ENCODE measurements at places on chromosomes 16 and 17. TPM values are rescaled to one million over a fixed set of nuclear protein-coding genes. Genes with fewer than 3 reads are reported as not detected.

Gene SLC16A6
- total RNA-seq: 0.67 TPM

Gene USH1G
- 0.56 TPM for total RNA-seq

DNA sequence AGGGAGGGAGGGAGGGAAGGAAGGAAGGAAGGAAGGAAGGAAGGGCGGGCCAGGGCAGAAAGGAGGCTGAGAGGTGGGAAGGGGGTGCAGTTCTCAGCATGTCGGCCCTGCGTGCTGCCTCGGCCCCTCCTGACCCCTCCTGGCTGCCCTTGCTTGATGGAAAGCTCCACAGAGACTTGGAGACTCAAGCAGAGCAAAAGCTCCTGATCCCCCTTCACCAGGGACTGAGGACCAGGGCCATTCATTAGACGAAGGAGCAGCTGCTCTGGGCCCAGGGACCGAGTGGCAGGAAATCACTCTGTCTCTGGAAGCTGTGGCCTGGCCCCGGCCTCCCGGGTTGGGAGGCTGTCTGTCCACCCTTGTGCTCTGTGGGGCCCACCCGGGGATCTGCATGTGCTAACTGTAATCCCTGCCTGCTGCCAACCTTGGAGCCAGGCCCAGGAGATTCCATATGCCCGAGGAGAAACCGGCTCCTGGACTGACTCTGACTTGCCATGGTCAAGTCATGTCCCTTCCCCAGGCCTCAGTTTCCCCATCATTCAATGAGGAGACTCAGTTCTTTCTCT is 27.4 kb upstream of the C1QL1 start:
- no peak for DNase-seq

DNA sequence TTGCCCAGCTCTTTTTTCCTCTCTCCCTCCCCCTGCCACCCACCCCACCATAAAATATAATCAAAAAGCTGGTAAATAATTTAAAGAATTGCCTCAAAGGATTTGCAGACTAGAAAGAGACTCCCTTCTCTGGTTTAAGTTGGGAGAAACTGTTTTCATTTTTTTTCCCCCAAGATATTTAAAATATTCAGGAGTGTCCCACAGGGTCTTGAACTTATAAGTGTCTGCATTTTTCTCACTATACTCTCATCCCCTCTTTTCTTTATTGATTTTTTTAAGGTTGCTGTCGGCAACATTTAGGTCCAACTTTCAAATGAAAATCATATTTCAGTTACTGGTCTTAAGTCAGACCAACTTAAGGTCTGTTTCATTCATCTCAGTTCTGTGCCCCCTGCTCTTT is 210.2 kb downstream of the MSI2 start:
- DNase-seq: no peak

DNA sequence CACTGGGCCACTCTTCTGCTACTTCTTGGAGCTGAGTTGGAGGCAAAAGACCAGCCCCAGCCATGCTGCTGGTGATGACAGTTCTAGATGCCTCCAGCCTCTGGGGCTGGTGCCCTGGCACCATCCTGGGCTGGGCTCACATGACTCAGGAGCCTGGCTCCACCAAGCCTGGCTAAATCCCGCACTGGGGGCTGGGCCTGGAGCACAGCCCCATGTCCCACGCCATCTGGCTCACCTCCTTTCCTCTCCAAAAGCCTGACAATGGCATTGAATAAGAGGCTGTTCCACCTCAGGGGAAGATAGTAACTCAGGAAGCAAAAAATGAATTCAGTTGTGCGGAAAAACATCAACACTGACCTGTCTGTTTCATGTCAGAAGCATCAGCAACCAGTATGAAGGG is 45.1 kb upstream of the MTSS2 start:
- DNase-seq: no peak

- DNase-seq: no peak
Observed at GRCh38 chr16:870856-871561, 70.5 kb upstream of the GNG13 start.

DNA sequence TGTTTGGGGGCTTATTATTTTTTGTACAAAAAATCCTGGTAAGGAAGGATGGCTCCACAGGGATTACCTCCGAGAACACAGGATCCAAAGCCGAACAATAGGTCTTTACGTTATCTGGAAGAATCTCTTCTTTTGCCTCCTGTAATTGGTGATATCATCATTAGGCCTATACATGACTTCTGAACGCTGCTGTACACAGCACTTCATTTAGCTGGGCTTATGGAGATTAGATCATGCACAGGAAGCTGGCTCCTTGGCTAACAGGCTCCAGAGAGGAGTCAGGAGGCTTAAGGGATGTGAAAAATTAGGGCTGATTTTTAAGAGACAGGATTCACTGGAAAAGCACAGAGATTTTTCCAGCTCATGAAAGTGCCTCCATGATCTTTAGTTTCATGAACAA is 54.7 kb downstream of the TANGO6 start:
- DNase-seq: no peak

DNA sequence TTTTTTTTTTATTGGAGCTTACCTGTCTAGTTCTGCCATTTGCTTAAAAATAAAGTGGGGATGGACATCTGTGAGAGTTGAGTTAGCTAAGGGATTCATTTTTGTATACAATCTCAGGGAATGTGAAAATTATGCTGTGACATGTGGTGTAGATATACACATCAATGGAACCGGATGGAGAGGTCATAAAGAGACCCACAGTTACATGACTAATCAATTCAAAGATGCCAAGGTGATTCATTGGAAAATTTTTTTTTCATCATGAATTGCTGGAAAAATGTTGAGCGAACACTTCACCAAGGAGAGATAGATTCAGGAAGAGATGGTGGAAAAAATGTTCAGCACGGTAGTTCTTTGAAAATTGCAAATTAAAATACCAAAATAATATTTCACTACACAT is 605.4 kb upstream of the KIF2B start:
- DNase-seq: no peak

GRCh38 chr16:89096042-89096717 is 2.5 kb downstream of the ACSF3 start:
- DNase-seq: no peak

- no peak for DNase-seq
Observed at GRCh38 chr16:85151603-85152413, 39.5 kb upstream of the CIBAR2 start.

DNA sequence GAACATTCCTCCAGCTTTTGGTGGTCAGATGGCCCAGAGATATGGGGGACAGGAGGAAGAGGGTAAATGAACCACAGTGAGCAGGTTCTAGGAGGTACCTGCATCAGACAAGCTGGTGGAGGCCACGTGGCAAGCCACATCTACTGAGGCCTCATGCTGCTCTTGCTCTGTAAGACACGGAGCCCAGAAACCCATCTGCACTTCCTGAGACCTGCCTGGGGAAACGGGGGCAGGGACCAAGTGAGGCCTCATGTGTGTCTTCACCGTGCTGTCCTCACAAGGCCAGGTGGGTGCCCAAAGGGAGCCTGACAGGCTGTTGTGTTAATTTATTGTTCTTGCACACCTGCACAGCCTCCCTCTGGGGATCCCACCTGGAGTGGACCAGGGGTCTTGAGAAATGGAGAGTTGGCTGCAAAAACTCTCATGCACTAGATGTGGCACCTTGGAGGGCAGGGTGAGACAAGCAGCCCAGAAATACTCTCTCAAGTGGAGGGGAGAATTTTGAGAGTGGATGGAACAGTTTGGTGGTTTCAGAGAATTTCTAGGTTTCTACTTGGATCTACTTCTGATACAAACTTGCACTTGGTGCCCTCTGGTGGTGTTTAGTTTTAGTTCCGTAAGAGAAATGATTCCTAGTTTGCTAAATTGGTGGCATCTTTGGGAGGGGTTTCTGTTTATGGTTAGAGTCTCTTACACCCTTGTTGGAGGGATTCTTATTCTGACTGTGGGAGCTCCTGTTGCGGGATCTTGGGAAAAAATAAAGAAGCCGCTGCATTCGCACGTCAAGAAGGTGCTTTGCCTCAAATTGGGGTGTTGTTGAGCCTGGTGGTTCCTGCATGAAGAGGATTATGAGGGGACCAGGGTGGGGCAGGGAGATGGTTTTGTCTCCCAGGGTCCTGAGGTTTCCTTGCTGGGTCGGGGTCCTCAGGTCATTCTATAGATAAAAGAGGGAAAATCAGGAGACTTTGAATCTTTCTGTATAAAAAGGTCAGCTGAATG is 47.5 kb downstream of the SLC6A2 start:
- DNase-seq: no peak

- DNase-seq: no peak
Observed at GRCh38 chr16:69243479-69243878, 56.5 kb downstream of the SNTB2 start.

DNA sequence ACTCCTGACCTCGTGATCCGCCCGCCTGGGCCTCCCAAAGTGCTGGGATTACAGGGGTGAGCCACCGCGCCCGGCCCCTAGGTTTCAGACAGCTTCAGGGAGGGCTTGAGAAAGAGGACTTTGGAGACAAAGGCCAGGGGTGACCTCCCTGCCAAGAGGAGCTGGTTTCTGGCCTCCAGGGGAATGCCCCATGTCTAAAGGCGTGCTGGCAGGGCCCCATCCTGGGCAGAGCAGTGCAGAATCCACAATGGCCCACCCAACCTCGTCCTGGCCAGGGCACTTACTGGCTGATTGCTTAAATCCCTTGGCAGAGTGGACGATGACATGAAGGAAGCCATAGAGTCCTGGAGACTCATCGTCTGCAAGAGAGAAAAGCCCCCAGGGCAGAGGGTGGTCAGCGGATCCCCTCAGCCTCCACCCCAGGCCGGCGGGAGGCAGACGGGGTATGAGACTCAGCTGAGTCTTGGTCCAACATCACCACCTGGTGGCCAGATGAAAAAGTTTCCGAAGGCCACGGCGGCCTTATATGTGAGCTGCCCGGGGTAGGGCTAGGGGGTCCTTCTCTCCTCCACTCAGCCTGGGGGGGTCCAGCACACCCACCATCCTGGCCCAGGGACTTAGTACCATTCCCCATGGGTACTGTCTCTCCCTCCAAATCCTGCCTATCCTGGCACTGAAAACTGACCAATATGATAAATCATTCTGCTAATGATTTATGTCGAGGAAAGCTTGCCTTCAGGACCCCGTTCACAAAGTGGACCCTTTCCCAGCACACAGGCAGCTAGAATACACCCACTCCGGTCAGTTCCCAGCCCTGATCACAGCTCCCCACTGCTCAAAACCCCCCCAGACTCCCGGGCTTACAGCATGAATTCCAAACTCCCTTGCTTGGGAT is 59.1 kb downstream of the TIMM22 start:
- no peak for DNase-seq

Measured in type B pancreatic cell (in vitro differentiated cells).